Brain pericyte (primary cell): ENCODE measurements at places on chromosomes 3 and 15.
A peak's percentile ranks its signal among the peaks of the same experiment; 100 is the strongest.

GRCh38 chr15:58063614-58064013 lies 1.9 kb downstream of the ALDH1A2 start:
- no peak for DNase-seq

DNA sequence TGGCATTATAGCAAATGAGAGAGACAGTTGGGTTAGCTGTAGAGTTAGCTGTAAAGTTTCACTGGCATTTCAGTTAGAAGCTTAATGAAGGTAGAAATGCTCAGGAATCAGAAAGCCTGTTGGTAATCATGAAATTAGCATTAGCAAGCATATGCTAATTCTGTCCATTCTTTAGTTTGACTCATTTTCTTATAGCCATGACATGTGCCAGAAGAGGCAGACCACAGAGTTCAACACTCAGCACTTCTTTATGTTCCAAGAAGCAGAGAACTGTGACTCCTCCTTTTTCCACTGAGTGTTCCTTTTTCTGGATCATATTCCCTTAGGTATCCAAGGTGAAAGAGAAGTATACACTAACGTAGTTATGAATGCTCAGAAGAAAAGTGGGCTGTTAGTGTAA lies 276.2 kb upstream of the SGO1 start:
- DNase-seq: no peak

DNA sequence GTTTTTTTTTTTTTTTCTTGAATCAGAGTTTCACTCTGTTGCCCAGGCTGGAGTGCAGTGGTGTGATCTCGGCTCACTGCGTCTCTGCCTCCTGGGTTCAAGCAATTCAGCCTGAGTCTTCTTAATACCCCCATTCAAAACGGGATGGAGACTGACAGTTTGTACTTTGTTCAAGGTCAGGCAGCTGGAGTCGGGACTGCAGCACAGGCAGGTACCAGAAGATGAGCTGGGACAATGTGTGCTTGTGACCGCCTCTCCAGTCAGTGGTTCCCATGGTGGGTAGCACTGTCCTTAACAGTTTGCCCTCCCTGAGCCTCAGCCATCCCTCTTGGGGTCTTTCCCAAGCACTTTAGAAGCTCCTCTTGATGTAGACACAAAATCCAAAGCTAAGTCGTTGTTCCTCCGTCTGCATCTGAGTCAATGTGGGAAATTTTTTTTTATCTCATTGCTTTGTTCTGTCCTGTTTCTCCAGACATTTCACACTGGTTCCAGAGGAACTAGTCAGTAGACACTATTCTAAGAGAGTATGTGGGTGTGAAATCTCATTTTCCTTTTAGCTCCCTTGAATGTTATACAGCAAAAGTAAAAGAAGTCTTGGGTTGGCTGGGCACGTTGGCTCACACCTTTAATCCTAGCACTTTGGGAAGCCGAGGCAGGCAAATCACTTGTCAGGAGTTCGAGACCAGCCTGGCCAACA lies 5.3 kb upstream of the TTLL13 start:
- no peak for DNase-seq

- DNase-seq: peak; percentile 62
Observed at GRCh38 chr3:138187296-138188012, at the start of gene ARMC8. Gene ARMC8 (plus strand): TSS chr3:138187301. CDS start chr3:138187555, 254 bp downstream.

- DNase-seq: peak; percentile 55
Observed at GRCh38 chr3:194871143-194871863, 185.6 kb downstream of the FAM43A start.

DNA sequence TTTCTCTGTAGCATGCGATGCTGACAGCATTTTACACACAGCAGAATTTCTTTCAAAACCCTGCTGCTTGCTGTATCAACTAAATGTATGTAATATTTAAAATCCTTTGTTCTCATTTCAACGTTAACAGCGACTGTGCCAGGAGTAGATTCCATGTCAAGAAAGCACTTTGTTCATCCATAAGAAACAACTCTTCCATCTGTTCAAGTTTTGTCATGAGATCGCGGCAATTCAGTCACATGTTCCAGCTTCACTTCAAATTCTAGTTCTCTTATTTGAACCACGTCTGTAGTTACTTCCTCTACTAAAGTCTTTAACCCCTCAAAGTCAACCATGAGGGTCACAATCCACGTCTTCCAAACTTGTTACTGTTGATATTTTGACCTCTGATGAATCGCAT lies 50.6 kb downstream of the SMARCC1 start:
- DNase-seq: no peak

DNA sequence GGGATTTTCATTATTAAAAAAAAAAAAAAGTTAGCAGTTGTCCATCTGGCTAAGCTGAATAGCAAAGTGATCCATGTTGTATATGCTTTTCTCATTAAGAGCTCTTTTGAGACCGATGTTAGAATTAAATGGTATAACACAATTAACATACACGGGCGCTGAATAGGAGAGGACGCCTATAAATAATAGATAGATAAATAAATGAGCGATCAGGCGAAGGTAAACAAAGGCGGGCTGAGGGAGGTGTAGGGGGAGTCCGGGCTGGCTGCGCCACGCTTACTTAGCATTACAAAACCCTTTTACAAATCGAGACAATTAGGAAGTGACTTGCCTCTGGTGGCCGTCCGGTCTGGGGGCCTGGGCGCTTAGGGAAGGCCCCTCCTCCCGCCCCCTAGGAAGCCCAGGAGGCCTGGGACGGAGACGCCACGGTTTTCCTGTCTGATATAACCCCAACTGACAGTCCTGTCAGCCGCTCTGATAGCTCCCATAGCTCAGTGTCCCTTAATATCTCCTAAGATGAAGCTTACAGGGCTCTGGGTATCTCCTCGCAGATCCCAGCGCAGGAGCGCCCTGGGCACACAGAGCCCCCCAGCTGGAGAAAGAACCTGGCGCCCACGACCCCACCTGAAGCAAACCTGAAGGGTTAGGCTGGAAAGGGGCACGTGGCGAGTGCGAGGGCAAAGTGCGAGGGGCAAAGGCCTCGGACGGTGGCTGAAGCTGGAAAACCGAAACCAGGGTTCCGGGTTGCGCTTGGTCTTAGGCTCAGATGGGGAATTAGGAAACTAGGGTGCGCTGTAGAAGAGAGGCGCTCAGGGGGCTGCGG lies 3.6 kb downstream of the SOX14 start:
- DNase-seq: no peak

DNA sequence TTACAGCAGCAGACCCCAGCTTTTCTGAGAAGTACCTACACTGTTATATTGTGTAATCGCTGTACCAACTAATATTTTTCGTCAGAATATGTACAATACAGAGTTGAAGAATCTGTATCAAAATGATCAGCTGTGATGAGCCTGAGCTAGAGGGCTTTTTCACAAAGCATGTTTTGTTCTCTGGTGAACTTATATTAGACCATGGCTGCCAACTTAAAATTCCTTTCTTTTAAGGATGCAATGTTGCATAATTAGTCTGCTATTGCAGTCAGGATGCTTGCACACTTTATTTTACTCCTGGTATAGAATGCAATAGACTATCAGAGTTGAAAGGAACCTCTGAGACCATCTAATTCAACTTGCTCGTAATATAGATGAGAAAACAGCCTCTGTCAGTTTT lies 127.8 kb downstream of the RBMS3 start:
- DNase-seq: no peak

- DNase-seq: no peak
Observed at GRCh38 chr3:170117134-170117533, 64.4 kb downstream of the PHC3 start.

GRCh38 chr3:165852711-165853110 lies 15.5 kb upstream of the BCHE start:
- DNase-seq: no peak

DNA sequence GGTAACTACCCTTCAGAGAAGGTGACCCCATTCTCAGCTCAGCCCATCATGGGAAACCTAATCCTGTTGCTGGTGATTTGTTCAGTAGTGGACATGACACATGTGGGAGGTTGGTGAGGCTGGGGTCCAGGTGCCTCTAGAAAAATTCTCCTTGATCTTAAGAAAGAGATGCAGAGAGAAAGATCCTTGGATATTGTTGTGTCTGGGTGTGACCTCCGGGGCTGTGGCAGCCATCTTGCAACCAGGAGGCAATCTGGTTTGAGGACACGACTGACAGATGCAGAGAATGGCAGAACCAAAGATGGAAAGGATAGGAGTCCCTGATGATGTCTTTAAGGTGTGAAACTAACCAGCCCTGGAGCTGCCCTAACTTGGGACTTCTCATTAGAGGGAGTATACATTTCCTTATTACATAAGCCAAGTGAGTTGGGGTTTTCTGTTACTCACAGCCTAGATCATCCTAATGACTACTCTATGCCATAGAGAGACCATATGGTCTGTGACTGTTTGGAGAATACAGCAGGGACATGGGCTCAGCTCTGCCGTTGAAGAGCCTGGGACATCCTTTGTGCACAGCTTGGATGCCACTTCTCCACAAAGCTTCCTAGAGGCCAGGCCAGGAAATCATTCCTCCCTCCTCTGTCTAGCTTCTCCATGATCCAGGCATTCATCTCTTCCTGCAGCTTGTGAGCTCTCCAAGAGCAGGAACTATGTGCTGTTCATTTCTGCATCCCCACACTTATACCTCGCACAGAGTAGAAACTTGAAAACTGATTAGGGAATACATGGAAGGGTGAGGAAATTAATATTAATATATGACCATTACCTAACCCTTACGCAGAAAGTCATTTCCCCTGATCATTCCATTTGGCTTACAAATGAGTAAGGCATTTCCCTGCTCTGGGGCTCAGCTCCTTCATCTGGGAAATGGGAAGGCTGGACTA lies 45.9 kb downstream of the HRH1 start:
- no peak for DNase-seq

GRCh38 chr3:50161320-50161719 lies 6.2 kb downstream of the SEMA3F start:
- DNase-seq: no peak

DNA sequence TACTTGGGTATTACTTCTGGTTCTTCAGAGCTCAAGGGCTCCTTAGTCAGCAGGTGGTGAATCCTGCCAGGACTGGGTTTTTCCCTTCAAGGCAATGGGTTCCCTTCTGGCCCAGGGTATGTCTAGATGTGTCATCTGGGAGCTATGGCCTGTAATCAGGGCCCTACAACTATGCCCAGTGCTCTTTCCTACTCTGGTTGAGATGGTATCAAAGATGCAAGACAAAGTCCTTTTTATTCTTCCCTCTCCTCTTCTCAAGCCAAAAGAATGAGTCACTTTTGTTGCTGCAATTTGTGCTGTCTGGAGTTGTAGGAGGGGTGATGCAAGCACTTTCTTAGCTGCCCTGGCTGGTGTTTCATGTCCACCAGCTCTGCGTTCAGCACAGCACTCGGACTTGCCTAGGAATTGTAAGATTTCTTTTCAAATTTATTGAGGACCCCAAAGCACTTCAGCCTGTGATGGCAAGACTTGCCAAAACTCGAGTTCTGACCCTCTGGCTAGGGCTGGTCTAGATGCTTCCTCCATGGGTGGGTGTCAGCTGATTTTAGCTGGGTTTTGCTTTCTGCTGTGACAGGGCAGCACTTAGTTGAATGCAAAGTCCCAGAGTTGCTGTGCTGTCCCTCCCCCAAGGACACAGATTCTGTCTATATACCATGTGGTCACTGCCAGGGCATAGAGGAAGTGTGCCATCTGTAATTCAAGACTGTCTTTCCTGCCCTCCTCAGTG lies 129.2 kb upstream of the CBLB start:
- no peak for DNase-seq

- no peak for DNase-seq
Observed at GRCh38 chr15:98720577-98721565, 72.5 kb downstream of the IGF1R start.

DNA sequence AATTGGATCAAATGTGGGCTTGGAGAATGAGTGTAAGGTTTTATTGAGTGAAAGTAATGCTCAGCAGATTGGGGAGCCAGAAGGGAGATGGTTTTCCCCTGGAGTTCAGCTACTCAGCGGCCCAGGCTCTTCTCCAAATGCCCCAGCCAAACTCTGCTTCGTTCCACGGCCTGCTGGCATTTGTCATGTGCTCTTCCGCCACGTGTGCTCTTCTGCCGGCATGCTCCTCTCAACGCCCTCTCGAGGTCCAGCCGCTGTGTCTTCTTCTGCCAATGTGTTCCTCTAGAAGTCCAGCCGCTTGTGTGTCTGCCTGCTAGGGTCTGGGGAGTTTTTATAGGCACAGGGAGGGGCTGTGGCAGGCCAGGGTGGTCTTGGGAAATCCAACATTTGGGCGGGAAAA lies 156.8 kb downstream of the RBPMS2 start:
- DNase-seq: no peak
